ENCODE measurements at places on chromosomes 1 and 21.

DNA sequence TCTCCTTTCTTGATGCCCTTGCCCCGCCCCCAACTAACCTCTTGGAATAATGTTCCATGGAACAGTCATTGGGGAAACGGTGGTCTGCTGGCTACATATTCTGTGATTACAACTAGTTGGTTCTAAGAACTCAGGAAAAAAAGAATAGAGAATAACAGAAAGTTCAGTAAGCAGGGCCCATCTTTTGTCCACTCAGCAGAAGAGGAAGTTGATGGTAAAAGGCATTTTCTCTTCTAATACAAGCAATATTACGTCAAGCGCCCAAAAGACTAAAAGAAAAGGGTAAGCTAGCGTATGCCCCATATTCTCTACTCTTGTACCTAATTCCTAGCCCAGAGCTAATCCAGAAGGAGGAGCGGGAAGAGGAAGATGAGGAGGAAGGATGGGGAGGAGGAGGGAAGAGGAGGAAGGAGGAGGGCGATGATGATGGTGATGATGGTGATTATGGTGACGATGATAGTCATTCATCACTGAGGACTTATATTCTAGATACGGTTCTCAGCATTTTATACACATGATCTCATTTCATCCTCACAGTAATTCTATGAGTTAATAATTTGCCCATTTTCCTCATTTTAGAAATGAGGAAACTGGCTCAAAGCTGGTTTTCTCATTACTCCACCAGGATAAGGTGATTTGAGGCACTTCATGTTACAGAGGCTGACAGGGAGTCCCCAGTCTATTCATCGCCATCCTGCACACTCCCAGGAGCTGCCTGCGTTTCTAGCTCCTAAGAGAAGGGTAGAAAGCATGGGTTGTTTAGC is 76.6 kb upstream of the EFHD2 start:
- no peak for DNase-seq

DNA sequence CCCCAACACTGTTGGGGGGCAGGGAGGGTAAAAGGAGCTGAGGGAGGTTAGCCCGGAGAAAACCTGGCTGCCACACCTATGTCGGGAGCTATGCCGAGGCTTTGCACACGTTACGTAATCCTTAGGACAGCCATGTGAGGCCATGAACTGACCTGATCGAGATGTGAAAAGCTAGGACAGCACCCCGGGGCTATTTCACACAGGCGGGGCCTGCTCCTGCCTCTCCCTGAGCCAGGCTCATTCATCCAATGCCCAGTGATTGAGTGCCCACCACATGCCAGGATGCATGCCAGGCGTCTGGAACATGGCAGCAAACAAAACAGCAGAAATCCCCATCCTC is 30.2 kb downstream of the LDLRAP1 start:
- no peak for DNase-seq

DNA sequence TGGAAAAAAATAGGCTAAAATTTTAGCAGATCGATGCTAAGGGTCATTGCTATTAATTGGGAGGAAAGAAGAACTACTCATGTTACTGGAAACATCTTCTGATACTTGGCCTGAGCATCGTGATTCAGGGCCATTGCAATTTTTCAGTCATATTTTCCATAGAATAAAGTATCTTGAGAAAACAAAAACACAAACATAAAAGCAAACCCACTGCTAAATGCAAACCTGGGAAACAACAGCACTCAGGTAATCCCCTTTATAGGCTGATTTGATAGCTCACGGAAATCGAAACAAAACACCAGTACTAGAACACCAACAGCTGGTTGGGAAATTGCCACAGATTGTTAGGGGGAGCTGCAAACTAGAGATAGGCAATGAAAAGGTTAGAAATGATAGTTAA is 172.9 kb upstream of the ESRRG start:
- no peak for DNase-seq

GRCh38 chr1:93552741-93553455 is 105.0 kb downstream of the FNBP1L start:
- peak; percentile 87 for DNase-seq

DNA sequence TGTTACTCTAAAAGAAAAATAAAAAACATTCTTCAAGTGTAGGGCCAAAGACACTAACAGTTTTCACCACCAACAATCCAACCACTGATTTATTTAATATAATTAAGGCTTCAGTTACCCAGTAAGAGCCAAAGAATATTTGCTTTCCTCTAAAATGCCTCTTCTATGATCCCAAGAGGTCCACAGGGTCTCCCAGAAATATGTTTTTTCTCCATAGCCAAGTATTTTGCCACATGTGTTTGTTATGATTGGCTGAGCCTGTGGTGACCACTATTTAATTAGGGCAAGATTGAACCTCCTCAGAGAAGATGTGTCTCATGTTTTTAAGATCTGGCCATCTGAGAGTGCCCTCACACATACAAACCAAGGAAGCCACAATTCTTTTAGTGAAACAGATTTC is 135.9 kb downstream of the TPR start:
- DNase-seq: no peak

DNA sequence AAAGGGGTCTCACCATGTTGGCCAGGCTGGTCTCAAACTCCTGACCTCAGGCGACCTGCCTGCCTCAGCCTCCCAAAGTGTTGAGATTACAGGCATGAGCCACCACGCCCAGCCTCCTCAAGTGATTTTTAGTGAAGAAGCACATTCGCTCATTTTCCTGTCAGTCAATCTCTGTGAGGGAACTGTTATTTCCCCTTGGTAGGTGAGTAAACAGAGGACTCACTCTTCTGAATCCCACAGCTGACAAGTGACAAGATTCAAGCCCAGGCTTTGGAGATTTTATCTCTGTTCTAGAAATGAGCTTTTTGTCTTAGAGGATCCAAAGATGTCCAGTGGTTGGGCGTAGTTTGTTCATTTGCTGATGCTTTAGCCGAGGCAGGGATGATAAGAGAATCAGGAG is 43.9 kb upstream of the TACSTD2 start:
- no peak for DNase-seq

DNA sequence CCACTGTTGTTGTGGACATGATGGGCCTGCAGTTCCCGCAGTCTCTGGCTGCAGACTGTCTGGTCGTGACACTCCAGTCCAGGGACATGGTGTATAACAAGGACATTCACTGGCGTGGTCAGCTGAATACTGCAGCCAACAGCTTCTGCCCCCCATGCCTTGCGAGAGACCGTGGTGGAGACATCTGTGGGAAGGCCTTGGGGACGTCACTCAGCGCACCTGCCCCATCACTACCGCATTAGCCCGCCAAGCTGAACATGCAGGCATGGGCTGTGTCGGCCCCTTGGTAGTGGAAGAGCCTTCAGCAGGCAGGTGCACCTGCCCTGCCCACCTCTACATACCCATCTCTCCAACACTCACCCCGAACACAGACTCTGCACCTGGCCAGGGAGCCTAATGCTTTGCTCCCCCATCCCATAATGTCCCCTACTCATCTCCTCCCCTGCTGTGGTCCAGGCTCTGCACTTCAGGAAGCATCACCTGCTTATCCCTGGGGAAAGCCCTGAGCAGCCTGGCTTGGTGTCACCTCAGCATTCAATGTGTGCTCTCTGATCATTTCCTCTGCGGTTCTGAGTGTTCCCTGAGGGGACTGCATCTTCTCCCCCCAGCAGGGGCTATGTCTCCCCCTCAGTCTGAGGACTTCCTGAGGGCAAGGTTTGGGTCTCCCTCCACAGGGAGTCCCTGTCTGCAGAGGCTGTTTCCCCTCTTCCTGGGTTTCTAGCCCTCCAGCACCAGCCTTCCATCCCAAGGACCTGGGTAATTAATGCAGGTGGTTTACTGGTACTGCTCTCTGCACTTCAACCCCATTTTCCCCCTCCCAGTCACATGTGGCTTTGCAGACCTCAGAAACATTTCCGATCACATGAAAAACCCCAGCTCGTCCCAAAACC is 3.2 kb downstream of the PGLYRP4 start:
- DNase-seq: no peak

DNA sequence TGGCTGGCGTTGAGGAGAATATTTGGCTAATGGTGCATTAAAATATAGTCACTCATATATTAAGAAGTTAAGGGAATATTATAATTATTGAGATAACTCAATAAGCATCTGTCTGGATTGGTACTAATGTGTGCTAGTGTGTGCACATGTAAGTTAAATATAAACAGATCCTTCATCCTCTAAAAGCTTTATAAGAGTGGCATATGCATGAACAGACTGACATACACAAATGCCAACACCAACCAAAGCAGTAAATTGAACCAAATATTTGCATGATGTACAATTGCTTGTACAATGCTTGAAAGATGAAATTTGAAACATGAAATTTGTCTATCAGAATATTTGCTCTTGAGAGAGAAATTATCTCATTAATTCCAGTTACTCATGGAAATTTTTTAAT is 344.9 kb downstream of the ADGRL2 start:
- DNase-seq: no peak

GRCh38 chr1:15254559-15254958 is 7.5 kb downstream of the FHAD1 start:
- no peak for DNase-seq

DNA sequence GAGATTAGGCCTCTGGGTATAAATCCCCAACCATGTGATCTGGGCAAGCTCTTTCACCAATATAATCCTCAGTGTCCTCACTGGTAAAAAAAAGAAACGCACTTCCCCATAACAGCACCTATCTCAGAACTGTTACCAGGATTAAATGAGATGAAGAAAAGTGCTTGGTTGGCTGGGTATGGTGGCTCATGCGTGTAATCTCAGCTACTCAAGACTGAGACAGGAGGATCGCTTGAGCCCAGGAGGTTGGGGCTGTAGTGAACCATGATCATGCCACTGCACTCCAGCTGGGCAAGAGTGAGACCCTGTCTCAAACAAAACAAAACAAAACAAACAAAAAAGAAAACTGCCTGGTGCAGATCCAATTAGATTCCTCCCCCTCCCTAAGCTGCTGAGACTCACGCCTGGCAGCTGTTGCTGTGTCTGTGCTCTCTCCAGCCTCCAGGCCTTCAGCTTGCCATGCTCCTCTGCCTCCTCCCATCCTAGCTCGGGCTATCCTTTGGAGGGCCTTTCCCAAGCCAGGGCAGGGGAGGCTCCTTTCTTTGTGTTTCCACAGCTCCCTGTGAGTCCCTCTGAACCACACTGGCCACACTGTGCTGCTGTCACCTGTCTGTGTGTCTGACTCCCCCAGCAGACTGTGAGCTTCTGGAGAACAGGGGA is 19.0 kb downstream of the CYB5RL start:
- no peak for DNase-seq

DNA sequence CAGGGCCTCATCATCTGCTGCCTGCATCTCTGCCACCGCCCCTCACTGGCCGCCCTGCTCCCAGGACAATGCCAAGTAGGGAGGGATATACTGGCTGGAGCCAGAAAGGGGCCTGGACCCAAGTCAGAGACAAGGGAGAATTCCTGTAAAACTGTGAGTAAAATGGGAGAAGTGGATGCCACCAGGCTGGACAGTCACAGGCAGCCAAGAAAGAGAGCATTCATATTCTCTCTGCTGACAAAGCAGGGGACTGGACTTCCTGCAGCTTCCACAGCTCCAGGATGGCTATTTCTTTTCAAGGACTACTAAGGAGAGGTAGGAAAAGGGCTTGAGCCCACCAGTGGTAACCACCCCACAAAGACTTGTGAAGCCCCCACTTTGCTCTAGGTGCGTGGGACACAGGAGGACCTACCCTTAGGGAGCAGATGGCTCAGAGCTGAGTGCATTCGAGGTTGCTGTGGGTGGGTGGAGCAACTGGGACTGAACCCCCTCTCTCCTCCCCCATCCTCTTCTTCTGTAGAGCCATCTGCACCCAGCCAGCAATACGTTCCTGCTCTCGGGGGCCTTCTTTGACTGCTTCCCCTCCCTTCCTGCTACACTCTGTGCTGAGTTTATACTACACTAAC is 57.5 kb downstream of the GLIS1 start:
- DNase-seq: no peak

- no peak for DNase-seq
Observed at GRCh38 chr1:154926201-154926600, 10.3 kb downstream of the PMVK start.
